ENCODE measurements at places on chromosomes 4 and X. TPM values are rescaled to one million over a fixed set of nuclear protein-coding genes. Genes with fewer than 3 reads are reported as not detected.

- no peaks in the 10 kb centered on the region for H3K36me3 ChIP-seq
- H3K27ac ChIP-seq, result no peak overlapping the region
Observed at GRCh38 chrX:24682739-24683432, 10.8 kb upstream of the POLA1 start.

DNA sequence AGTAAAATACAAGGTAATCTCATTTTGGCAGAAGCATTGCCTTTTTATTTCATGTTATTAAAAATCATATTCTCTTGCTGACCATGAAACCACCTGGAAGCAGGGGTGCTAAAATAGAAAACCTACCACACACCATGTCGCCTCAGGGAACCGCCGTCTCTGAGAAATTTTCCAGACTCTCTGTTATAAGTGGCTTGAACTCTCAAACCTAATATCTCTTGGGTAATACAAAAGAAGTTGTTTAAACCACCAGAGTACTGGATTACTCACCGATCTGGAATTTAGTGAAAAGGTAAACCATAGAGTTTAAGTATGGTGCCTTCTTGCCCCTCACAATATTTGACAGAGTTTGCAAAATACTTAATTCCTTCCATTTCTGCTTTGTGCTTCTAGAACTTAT is 27.7 kb downstream of the ENPP6 start:
- no peak overlapping the region for H3K4me3 ChIP-seq
- no peaks in the 10 kb centered on the region for H3K36me3 ChIP-seq
- H3K27me3 ChIP-seq, result no peaks in the 10 kb centered on the region

GRCh38 chr4:183721207-183722081 is 62.4 kb downstream of the TRAPPC11 start:
- peak overlapping the region; percentile 59 for H3K4me3 ChIP-seq
- H3K27me3 ChIP-seq, result no peaks in the 10 kb centered on the region
- no peaks in the 10 kb centered on the region for H3K4me1 ChIP-seq
- no peaks in the 10 kb centered on the region for H3K36me3 ChIP-seq
- no peak overlapping the region for H3K27ac ChIP-seq

GRCh38 chrX:148741441-148741840 is 241.0 kb downstream of the AFF2 start:
- no peaks in the 10 kb centered on the region for H3K36me3 ChIP-seq
- no peak for DNase-seq
- no peaks in the 10 kb centered on the region for H3K4me1 ChIP-seq
- no peak overlapping the region for H3K27ac ChIP-seq
- no peaks in the 10 kb centered on the region for H3K27me3 ChIP-seq

GRCh38 chrX:154717824-154718223 is 33.1 kb downstream of the GAB3 start:
- no peak overlapping the region for H3K4me3 ChIP-seq
- H3K27me3 ChIP-seq, result no peaks in the 10 kb centered on the region
- DNase-seq, result no peak
- peak overlapping the region; percentile 22 for H3K27ac ChIP-seq
- no peaks in the 10 kb centered on the region for H3K4me1 ChIP-seq
- no peaks in the 10 kb centered on the region for H3K36me3 ChIP-seq

DNA sequence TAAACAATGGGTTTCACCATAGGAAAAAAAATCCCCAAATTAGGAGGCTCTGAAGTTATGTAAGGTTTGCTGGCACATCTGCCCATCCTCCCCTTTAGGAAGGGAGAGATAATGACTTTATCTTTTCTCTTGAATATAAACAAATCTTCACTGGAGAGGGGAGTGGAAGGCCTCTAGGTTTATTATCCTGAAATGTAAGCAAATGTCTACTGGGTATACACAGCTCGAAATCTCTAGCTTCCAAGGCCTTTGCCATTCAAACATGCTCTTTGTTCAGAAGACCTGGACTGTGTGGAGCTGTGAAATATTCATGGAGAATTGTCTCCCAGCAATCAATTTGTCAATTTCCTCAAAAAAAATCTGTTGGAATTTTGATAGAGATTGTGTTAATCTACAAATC is 21.7 kb upstream of the MED14 start:
- DNase-seq, result no peak
- no peaks in the 10 kb centered on the region for H3K4me1 ChIP-seq
- no peaks in the 10 kb centered on the region for H3K36me3 ChIP-seq
- H3K27ac ChIP-seq, result no peak overlapping the region
- H3K4me3 ChIP-seq, result no peak overlapping the region

- no peak overlapping the region for H3K4me3 ChIP-seq
- H3K36me3 ChIP-seq, result no peaks in the 10 kb centered on the region
- no peak for DNase-seq
- no peaks in the 10 kb centered on the region for H3K27me3 ChIP-seq
Observed at GRCh38 chr4:129863206-129863605, 767.3 kb downstream of the C4orf33 start.

DNA sequence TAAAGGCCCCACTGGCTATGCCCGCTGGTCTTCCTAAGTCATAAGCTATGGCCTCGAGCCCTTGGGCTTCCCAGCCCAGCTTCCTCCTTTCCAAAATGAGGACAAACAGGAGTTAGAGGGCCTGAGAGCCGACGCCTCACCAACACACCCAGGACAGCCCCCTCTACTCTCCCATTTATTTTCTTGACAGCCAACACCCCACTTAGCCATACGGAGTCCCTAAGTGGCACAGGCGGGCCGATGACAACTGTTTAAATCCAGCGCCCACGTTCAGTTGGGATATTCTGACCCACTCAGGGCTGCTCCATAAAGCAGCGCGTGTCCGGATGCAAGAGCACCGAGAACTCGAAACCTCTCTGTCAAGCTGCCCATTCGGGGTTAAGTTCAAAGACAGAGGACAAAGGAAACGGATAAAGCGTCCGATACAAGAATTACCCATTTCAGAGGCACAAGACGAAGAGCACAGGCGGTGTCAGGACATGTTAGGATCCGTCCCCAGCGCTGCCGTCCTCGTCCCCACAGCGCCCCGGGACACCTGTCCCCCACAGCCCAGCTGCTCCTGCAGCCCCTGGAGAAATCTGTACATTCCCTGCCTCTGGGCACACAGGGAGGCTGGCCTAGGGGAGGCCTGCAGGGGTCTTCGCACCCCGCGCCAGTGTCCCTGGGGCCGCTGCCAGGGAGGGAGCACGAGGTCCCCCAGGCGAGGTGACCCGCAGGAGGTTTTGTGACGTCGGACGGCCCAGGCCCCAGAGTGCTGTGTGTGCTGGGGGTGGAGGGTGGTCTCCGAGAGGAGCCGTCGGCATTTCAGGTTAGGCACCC is 1.2 kb downstream of the PRKX start:
- no peaks in the 10 kb centered on the region for H3K27me3 ChIP-seq
- H3K4me3 ChIP-seq, result peak overlapping the region; percentile 71
- no peak for DNase-seq
- H3K36me3 ChIP-seq, result no peaks in the 10 kb centered on the region
- H3K4me1 ChIP-seq, result no peaks in the 10 kb centered on the region
- H3K27ac ChIP-seq, result peak overlapping the region; percentile 76

Gene ADH7
- not detected for total RNA-seq

Gene HMX1
- total RNA-seq, result not detected
